ENCODE measurements at places on chromosomes 5 and 9. TPM values are rescaled to one million over a fixed set of nuclear protein-coding genes. Genes with fewer than 3 reads are reported as not detected.

The PRUNE2 gene
- total RNA-seq = 17.1 TPM

The GABRP gene
- 1.9 TPM for total RNA-seq

The CD74 gene
- total RNA-seq = 0.60 TPM

The ASPN gene
- 356 TPM for total RNA-seq

All from motor neuron (in vitro differentiated cells).